Suppressor macrophage (primary cell): ENCODE measurements at places on chromosomes 1 and 21.

GRCh38 chr1:230212405-230212936 is 145.4 kb downstream of the GALNT2 start:
- peak; percentile 69 for DNase-seq

GRCh38 chr1:180674603-180675530 is 43.0 kb downstream of the XPR1 start:
- no peak for DNase-seq

- no peak for DNase-seq
Measured at GRCh38 chr1:182770232-182770631, 19.3 kb upstream of the NPL start.

- DNase-seq: no peak
Measured at GRCh38 chr1:160164121-160164520, 12.7 kb downstream of the ATP1A4 start.

DNA sequence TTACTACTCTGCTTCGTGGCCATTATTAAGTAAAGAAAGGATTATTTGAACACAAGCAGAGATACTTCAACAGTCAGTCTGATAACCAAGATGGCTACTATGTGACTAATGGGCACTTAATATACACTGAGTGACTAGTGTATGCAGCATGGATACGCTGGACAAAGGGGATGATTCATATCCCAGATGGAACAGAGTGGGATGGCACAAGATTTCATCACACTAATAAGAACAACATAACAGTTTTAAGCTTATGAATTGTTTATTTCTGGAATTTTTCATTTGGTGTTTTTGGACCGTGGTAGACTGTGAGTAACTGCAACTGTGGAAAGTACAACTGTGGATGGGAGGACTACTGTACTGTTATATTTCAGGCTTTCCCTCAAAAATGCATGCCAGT is 9.4 kb downstream of the ZCCHC17 start:
- peak; percentile 33 for DNase-seq

DNA sequence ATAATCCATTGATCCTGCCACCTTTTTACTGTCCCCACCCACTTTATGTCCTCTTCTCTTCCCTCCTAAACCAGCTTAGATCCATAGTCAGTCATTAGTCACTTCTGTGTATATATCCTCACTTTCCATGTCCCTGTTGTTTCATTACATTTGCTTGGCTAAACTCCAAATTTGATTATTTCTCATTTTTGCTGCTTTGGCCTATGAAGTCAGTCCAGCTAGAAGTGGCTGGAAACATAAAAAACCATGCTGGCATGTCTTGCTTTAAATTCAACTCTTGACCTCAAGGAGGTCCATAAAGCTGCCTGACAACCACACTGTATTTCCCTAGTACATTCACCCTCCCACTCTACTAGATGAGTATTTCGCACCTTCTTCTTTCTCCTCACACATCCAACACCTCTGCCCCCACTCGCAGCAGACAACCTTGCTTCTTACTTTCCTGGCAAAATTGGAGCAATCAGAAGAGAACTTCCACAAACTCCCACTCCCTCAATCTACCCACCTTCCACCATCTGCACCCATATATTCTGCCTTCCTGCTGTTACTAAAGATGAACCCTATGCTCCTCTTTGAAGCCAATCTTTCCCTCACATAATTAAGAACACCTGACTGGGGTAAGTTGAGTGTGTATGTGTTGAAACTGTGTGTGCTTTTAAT is 72.1 kb downstream of the ZNF648 start:
- DNase-seq: no peak
